SJSA1 (cell line): ENCODE measurements at places on chromosomes 3 and 15. TPM values are rescaled to one million over a fixed set of nuclear protein-coding genes. Genes with fewer than 3 reads are reported as not detected.

TNFAIP8L3 gene
- total RNA-seq = 0.13 TPM in 1 of 2 replicates, not detected in the other

SCAANT1 gene
- total RNA-seq = not detected in 2 replicates

EIF4E3 gene
- total RNA-seq = 0.91 and 2.3 TPM in 2 replicates

GRCh38 chr3:192545333-192545732 lies 182.0 kb downstream of the FGF12 start:
- no peak for DNase-seq

GRCh38 chr15:79769933-79770759 lies 126.7 kb downstream of the MTHFS start:
- no peak for DNase-seq

DNA sequence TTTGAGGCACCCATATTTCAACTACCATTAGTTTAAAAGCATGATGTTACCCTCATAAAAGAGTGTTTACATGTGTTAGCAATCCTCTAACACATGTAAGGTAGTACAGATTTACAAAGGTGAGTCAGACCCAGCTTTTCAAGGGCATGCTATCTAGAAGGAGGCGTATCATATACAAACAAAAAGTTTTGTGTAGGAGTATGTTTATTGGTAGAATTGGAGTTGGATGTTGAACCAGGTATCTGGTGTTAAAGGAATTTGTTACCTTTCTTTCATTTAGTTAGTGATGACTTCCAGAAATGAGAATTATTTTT lies 2.4 kb downstream of the HACD3 start:
- DNase-seq = no peak

DNA sequence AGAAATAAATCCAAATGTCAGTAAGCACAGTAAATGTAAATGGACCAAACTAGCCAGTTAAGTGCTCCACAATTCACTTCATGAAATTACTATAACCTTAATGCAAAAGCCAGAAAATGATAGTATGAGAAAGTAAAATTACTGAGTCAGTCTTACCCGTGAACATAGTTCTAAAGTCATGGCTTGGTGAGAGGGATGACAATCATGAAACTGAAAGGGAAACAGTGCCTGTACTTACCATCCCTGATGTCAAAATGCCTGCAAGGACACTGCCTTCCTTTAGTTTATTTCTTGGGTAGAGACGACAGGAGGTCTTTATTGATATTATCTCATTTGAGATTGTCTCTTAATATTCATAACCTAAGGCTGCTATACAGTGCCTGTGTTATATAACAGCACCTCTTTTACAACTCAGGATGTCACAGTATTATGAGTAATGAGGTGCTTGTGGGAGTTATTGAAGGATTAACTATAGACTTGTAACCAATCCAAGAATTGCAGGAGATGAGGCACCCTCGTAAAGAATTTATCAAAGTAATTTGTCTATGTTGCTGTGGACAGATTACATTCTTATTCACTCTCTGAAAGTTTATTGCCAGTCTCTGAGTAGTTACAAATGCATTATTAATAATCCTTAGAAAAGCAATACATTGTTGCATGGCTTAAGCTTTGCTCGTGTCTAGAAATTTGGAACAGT lies 142.9 kb upstream of the BFSP2 start:
- DNase-seq = no peak

GRCh38 chr3:52245322-52246263 lies at the start of gene PPM1M:
Gene PPM1M, plus strand, starts transcription at chr3:52245759. Its CDS starts 66 bp downstream, at chr3:52245825.
- peak; percentile 64 for DNase-seq

DNA sequence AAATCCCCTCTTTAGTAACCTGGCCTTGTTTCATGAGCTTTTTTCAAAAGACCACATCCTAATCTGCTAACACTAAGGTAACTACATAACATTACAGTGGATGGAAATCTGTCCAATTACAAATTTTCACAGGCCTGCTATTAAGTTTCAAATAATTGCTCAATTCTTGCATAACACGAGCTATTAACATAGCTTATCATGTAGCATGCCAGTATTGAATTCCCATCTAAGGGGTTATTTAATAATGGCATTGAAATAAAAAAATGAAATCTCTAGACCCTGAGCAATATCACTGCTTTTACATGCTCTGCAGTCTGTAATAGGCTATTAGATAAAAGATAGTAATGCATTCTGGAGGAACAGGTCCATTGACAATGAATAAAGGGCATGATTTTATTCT lies 748.3 kb upstream of the NECTIN3 start:
- no peak for DNase-seq
